HCEC 1CT (cell line): ENCODE measurements at places on chromosomes 1 and 21.

DNA sequence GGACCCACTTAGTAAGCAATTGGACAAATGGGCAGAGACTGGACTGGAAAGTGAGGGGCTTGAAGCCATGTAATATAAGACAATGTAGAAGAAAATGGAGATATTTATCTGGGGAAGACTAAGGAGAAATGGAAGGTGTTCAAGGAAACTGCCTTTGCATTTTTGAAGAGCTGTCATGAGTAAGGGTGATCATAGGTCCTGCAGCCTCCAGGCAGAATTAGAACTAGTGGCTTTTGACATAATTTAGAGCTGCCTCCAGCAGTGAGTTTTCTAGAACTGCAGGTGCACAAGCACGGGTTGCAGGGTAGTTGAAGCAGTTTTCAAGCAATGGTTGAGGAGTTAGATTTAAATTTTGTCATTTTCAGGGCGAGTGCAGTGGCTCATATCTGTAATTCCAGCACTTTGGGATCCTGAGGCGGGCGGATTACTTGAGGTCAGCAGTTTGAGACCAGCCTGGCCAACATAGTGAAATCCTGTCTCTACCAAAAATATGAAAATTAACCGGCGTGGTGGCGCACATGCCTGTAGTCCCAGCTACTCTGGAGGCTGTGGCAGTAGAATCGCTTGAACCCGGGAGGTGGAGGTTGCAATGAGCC, 3.7 kb upstream of the CDC14A start:
- no peak for DNase-seq

DNA sequence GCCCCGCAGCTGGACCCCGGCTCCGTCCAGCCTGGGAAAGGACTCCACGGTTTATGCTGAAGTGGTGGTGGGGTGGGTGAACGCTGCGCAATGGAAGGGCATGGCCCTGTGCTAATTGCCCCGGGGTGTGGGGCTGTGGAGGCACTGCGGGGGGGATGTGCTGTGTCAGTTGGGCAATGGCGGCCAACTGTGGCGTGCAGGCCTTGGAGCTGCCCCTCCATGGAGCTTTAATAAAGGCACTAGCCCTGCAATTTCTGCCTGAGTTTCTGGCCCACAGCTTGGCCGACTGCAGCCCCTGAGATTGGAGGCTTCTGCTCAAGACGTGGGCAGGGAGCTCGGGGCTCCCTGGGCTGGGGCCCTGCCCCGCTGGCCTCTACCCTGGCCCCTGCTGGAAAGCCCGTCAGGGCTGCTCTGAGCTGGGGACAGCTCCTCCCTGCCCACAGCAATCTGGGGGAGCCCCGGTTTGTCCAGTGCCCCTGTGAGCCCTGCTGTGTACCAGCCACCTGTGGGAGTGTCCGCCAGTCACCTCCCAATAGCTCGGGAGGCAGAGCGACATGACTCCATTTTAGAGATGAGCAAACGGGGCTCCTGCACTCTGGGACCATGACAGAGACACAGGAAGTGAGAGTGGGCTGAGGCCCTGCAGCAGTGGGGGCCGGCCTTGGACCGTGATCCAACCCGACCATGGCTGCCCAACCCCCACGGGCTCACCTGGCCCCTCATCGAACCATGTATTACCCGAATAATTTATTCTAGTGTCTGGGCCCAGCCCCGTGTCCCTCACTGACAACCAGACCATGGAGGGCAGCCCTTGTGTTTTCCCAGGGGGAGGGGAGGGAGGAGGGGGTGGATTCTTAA, 8.7 kb upstream of the TNFRSF14 start:
- no peak for DNase-seq

DNA sequence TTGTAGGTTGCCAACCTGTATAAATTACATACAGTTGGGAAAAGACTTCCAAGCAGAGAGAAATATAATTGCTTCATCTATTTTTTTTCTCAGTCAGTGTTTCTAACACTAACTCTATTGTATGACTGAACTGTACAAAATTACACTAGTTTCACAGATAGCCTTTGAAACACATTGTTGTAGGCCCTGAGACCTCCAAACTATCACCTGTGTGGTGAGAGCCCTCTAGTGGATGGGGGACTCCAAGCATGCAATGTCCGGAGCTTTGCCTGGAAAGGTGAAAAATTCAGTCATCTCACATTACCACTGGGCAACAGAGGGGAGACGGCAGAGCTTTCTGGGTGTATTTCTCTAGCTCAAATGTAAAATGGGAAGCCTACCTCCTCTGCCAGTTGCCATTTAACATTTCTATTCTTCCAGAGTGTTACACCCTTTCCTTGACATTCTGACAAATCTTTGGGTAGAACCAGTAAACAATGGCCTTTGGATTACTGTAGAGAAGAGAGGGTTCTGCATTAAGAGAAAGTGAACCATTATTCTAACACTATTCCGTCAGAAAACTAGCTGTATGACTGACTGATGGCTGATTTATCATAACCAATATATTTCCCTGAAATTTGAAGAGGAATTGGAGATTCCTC, 212.2 kb downstream of the LYPLAL1 start:
- DNase-seq, result peak; percentile 53

DNA sequence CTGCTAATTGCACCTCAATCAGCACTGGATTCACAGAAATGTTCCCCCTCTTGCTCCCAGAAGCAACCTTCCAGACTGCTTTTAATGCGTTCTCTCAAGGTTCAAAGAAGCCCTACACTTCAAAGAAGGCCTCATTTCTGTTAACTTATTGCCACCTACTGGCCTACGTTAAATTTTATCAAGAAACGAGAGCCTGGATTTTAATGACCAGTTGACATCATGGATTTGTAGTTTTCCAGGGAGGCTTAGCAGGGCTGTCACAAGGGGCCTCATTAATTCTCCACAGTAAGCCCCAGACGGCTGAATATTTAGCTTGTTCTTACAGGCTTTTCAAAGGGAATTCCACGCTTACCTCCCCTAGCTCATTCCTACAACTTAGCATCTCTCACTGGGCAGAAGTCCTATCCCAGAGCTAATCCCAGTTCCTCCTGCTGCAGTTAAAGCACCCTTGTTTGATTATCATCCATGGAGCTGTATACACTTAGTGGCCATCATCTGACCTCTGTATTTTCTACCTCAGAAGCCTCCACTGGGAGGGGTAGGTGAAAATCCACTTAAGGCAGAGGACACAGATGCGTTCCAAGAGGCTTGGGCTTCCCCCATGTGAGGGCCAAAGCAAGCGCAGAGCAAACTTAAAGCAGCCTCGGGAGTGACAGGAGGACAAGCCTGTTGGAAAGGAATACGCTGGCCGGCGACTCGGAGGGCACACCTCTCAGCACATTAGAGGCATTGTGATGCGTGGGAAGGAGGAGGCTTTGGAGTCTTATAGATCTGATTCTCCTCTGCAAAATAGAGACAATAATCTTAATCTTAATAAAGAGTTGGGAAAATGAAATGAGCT, 32.2 kb upstream of the CYP4X1 start:
- DNase-seq, result no peak

GRCh38 chr1:8039071-8039470, 13.0 kb upstream of the ERRFI1 start:
- no peak for DNase-seq
